ENCODE measurements at places on chromosomes 11 and 22.

- DNase-seq: no peak
Observed at GRCh38 chr11:106271686-106272085, 194.2 kb downstream of the AASDHPPT start.

DNA sequence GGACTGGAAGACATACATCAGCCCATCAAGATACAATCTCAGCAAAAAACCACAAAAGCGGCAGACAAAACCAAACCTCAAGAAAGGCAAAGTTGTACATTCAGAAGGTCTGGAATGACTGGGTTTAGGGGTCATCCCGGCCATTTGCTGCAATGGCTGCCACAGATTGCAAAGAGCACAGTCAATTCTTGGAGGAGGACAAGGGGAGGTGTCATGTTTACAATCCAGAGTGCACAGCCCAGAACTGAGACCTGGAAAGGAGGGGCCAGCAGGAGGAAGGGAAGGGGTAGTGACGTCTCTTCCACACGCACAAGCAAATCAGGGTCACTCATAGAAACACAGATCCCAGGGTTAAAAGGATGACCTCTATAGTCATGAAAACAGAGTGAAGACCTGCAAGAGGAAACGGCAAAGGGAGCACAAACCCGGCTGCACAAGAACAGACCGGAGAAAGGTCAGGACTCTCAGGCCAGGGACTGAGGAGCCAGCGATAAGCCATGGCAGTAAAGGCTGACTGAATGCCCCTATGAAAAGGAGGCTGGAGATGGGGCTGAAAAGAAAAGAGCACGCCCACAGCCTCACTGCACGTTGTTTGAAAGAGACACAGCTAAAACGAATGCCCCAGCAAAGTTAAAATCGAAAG, 18.2 kb upstream of the MUC5AC start:
- no peak for DNase-seq

- DNase-seq: no peak
Observed at GRCh38 chr11:79768343-79768742, 327.5 kb upstream of the TENM4 start.

- no peak for DNase-seq
Observed at GRCh38 chr22:29569011-29569678, 11.8 kb downstream of the NIPSNAP1 start.

DNA sequence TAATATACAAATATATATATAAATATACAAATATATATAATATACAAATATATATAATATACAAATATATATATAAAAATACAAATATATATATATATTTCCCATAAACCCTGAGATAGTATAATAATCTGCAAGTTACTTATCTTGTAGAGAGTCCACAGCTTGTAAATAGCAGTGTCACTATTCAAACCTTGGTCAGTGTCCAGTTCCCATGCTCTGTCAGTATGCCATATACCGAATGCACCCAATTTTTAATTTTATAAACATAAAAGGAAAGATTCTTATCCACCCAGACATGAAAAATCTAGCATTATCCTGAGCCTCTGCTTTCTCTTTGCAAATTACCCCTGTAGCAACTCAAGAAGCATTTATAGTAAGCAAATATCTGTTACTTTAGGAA, 21.6 kb upstream of the CTSC start:
- no peak for DNase-seq

DNA sequence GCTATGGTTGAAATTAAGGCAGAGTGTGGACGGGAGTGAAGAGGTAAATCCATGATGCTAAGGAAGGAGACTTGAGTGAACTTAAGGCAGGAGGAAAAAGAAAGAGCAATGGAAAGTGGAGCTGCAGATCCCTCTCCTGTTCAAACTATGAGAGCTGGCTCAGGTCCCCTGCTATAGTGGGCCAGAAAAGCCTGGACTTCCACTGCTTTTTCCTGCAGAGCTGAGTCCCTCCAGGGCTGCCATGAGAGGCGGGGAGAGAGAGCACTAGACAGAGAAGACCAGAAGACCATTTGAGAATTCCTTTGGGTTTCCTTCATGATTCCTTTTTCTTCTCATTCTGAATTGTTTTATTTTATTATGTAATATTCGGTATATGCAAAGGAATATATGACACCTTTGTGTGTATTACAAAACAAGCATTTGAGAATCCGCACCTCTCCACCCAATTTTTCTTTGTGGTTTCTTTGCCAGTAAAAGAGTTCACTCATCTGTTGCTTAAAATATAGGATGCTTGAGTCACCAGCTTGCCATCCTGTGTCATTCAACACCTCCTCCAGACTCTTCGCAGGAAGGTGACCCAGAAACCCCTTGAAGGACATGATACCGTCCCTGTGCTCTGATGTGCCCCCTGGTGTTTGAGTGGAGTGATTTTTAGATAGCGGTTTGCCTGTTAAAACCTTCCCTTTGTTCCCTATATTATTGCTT, 24.4 kb downstream of the SREBF2 start:
- peak; percentile 39 for DNase-seq

GRCh38 chr22:17137170-17137569, 16.0 kb upstream of the TMEM121B start:
- no peak for DNase-seq

- peak; percentile 32 for DNase-seq
Observed at GRCh38 chr11:117900121-117900648, 23.7 kb upstream of the FXYD6 start.

DNA sequence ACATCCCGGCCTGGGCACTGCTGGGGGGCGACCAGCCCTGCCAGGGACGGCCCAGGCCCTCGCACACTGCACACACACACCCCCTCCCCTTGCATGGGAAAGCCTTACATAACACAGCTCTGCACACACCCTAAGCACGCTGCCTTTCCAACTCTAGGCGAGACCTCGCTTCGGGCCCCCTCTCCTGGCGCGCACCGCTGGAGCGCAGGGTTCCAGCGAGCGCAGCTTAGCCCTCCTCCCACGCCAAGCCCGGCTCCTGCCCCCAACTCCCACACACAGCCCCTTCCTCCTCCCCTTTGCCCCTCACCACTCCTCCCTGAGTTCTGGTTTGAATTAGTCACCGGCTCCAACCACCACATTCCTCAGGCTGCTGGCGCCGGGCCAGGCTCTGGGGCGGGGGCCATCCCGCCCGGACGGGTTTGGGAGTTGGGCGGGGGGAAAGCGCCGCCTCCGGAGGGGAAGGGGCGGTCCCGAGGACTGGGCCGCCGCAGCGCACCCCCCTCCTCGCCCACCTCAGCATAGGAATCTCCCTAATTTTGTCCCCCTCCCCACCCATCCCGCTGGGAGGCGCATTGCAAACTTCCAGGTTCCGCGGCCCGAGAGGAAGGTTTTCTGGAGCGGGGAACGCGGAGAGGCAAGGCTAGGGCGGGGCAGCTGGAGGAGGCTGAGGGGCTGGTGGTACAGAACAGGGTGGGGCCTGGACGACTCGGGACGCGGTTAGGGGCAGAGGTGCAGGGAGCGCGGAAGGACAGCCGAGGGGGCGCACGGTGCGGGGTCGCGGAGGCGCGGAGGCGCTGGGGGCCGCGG, 966 bp downstream of the AHNAK start:
- peak; percentile 97 for DNase-seq

DNA sequence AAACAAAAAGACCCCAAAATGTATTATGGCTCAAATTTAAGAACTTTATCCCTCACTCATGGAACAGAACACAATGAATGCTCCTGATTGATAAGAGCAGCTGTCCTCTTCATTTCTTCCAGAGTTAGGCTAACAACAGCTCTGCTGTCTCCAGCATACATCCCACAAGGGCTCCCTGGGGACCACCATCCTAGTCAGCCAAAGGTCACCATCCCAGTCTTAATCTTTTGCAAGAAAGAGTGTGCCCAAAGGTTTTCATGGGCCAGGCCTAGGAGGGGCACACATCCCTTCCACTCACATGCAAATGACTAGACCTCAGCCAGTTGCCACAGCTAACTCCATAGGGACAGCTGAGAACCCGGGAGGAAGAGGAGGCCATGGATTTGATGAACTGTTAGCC, 555.3 kb downstream of the BUD13 start:
- no peak for DNase-seq

DNA sequence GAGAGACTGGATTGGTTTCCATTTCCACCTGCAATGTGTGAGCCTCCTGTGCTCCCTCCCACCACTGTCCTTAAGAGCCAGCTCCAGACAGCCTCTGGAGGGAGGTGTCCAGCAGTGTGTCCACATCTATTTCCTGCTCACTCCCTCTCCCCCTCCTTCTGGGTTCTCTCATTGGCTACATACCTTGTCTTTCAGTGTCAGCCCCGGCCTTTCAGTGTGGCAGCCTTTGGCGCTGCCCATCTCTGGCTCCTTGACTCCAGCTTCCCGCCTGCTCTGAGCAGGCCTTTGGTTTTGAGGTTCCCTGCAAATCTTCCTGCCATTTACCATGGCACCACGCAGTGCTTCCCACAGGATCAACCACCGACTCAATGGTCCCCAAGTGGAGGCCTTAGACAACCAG, 19.0 kb upstream of the PTPRJ start:
- no peak for DNase-seq

DNA sequence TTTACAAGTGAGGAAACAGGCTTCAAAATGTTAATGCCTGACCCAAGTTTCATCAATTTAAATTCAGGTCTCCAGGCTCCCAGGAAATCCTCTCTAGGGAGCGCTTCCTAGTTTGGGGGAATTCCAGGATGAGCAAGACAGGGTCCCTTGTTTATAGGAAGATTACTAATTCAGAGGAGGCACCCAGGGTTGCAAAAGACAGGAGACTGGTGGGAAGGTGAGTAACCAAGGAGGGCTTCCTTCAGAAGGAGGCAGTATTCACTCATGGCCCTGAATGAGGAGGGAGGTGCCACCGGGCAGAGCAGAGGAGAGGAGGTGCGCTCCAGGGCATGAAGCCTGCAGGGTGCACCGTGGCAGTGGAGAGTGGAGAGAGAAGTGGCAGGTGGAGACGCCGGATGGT, 1.6 kb downstream of the TMEM132A start:
- no peak for DNase-seq

GRCh38 chr11:11743216-11743615, 98.6 kb upstream of the USP47 start:
- DNase-seq: no peak

- DNase-seq: peak; percentile 96
Observed at GRCh38 chr11:65382804-65383368, 440 bp upstream of the SLC25A45 start.

DNA sequence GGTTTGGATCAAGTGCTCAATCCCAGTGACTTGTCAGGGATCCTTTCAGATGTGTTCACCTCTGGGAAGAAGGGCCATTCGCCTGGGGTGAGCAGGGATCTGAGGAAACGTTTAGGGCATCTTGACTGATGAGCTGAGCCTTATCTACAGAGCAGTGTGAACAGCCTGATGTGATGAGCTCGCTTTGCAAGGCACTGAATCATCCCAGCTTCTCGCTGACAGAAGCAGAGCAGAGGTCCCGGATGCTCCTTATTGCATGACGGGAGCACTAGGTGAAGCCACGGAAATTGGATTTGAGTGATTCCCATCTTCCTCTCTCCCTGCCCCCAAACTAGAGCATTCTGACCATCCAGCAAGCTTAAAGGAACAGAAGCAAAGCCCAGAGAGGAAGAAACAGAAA, 46.5 kb downstream of the SEZ6L start:
- DNase-seq: no peak

GRCh38 chr11:126366064-126366822, 10.8 kb downstream of the ST3GAL4 start:
- DNase-seq: no peak

GRCh38 chr11:17021511-17021910, 7.3 kb upstream of the PLEKHA7 start:
- no peak for DNase-seq

DNA sequence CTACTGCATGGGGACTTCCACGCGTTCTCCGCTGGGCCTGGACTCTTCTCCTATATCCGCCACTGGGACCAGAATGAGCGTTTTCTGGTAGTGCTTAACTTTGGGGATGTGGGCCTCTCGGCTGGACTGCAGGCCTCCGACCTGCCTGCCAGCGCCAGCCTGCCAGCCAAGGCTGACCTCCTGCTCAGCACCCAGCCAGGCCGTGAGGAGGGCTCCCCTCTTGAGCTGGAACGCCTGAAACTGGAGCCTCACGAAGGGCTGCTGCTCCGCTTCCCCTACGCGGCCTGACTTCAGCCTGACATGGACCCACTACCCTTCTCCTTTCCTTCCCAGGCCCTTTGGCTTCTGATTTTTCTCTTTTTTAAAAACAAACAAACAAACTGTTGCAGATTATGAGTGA, 7.7 kb downstream of the SLC3A2 start:
- no peak for DNase-seq

- no peak for DNase-seq
Observed at GRCh38 chr22:47355776-47356510, 593.5 kb downstream of the TBC1D22A start.

- no peak for DNase-seq
Observed at GRCh38 chr11:92845805-92846204, 123.6 kb upstream of the MTNR1B start.

GRCh38 chr11:105334025-105334714, 194.6 kb upstream of the CARD18 start:
- peak; percentile 23 for DNase-seq

GRCh38 chr11:36139767-36140166, 149.5 kb downstream of the COMMD9 start:
- DNase-seq: no peak
